ENCODE measurements at places on chromosomes 1 and 21.

DNA sequence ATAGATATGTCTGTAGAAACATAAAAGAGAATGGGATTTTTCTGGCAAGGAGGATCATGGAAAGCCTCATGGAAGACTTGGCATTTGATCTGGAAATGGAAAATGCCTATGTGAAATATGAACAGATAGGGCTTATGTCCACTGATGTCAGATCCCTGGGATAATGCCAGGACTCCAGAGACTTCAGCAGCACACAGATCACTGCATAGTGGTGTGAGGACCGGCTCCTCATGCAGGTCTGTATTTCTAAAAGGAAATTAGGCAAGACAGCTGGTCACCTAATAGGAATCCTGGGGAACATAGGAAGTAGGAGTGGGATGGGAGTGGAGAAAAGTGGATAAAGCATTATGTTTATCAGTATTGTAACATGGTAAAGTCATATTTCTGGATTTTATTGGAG, 56.8 kb upstream of the IPO9 start:
- no peak for DNase-seq

DNA sequence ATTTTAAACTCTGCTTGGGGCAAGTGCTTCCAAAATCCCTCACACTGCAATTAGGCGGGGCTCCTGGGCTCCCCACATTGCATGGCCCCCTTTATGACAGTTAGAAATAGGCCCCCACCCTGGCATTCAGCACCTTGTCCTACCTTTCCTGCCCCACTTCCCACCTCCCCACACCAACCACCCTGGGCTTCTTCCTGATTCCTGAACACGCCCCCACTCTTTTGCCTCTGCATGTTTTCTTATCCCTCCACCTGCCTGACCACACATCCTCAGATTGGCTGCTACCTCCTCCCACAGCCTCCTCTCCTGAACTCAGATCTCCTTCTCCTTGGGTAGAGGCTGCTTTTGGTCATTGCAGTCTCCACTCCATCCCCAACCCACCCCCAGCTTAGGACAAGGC, 1.5 kb downstream of the MOB3C start:
- no peak for DNase-seq

- peak; percentile 80 for DNase-seq
Measured at GRCh38 chr1:180213401-180214170, 16.5 kb upstream of the LHX4 start.

GRCh38 chr1:147252540-147252939, 10.1 kb downstream of the CHD1L start:
- DNase-seq = no peak

DNA sequence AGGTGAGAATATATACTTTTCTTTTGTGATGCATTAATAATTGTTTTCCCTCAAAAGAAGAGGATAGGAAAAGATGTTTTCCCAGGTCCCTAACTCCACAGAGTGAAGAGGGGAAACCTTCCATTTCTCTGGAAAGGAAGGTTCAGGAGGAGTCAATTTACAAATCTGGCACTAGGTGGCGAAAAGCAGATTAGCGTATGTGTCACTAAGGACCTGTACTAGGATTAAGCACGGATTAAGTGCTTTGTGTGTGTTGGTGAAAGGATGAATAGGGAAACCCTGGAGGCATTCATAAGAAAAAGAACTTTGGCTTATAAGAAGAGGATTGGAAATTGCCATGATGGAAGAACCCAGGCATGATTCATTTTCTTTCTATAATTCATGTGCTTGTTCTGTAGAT, 410.1 kb upstream of the PLXNA2 start:
- DNase-seq = peak; percentile 5

DNA sequence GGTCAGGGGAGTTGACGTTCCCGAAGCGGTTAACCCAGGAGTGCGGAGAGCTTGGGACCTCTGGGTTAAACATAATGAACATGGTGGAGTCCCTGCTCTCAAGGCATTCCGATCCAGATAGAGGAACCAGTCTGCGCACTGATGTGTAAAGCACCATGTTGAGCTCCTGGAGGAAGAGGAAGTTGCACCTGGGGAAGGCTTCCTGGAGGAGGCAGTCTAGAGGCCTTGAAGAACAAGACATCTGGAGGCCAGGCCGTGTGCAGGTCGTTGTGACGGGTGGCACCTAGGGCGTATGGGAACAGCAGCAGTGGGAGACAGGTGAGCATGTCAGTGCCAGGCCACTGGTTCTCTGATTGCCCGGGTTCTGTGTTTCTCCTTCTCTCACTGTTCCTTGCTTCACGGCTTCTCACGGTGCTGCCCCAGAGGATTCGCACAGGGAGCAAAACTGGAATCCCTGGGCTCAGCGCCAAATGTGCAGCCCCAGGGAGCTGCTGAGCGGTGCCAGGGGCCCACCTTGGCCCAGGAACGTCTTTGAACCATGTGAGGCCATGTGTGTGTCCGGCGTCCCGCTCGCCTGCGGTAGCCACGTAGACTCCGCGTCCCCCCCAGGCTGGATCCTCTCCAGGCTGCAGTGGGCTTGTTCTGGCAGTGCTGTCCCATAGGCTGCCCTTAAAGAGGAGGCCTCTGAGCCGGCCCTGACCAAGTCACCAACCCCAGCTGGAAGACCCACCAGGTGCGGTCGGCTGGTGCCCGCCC, 122.9 kb upstream of the GALNT2 start:
- no peak for DNase-seq

DNA sequence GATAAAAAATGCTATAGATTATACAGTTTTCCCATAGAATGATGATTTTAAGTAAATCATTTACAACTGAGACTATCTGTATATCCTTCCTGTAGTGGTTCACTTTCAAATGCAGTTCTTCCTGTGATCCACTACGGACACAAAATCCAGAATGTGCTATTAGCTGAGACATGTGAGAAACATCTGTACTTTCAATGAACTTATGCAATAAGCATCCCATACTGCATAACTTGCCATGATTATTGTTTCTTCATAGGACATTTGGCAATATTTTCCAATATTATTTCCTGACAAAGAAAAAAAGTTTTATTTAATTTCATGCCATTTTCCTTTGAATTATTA, 83.5 kb upstream of the PRDX6 start:
- no peak for DNase-seq

- DNase-seq = peak; percentile 71
Measured at GRCh38 chr21:32411350-32412161, 950 bp upstream of the EVA1C start.

GRCh38 chr21:37257511-37257966, 9.6 kb downstream of the VPS26C start:
- peak; percentile 51 for DNase-seq

GRCh38 chr21:19557046-19557445, 1153.5 kb upstream of the TMPRSS15 start:
- no peak for DNase-seq

DNA sequence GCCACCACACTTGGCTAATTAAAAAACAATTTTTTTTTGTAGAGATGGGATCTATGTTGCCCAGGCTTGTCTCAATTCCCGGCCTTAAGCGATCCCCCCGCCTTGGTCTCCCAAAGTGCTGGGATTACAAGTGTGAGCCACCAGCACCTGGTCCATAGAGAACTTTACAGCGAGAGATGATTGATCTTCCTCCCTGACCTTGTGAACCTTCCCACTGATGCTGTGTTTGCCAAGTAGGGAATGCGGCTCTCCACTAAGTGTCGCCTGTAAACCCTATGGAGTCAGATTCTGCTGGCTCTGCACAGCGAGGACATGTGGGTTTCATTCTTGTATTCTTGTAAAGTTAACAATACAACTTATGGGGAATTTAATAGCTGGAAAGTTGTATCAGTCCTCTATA, 81.3 kb upstream of the LYST start:
- DNase-seq = no peak

DNA sequence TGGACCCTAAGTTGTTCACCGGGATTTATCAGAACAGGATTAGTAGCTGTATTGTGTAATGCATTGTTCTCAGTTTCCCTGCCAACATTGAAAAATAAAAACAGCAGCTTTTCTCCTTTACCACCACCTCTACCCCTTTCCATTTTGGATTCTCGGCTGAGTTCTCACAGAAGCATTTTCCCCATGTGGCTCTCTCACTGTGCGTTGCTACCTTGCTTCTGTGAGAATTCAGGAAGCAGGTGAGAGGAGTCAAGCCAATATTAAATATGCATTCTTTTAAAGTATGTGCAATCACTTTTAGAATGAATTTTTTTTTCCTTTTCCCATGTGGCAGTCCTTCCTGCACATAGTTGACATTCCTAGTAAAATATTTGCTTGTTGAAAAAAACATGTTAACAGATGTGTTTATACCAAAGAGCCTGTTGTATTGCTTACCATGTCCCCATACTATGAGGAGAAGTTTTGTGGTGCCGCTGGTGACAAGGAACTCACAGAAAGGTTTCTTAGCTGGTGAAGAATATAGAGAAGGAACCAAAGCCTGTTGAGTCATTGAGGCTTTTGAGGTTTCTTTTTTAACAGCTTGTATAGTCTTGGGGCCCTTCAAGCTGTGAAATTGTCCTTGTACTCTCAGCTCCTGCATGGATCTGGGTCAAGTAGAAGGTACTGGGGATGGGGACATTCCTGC, 3.9 kb upstream of the OLFML3 start:
- DNase-seq = peak; percentile 27

DNA sequence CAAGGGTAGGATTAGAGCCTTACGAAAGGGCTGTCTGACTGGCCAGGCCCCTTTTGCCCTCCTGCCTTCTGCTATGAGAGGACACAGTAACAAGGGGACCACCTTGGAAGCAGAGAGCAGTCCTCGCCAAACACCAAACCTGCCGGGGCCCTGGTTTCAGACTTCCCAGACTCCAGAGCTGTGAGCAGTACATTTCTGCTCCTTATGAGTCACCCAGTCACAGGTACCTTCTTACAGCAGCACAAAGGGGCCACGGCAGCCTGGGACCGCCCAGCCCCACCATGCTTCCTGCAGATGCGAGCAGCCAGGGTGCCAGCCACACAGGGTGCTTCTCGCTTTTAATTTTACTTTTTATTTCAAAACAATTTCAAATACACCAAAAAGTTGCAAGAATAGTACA, 17.2 kb upstream of the POFUT2 start:
- no peak for DNase-seq

DNA sequence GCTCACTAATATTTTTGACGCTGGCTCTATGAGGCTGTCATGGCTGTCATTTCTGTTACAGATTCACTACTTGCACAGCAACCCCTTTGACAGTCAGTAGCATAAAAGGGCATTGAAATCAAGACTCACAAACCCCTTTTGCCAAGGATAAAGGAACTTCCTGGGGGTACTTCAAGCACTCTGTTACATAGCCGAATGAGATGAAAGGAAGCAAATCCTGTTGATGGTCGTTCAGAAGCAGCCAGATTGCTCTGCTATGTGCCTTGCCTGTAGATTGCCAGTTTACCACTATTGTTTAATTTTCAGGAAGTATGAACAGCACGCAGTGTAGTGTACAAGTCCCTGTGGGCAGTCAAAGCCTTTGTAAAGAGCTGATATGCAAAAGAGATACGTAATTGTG, 296.2 kb downstream of the LRRIQ3 start:
- DNase-seq = no peak

GRCh38 chr1:46301808-46302640, 1.4 kb downstream of the LRRC41 start:
- peak; percentile 67 for DNase-seq

GRCh38 chr1:92587445-92587844, 100.7 kb upstream of the GFI1 start:
- peak; percentile 66 for DNase-seq

GRCh38 chr1:58067082-58067481, 479.4 kb downstream of the OMA1 start:
- no peak for DNase-seq

DNA sequence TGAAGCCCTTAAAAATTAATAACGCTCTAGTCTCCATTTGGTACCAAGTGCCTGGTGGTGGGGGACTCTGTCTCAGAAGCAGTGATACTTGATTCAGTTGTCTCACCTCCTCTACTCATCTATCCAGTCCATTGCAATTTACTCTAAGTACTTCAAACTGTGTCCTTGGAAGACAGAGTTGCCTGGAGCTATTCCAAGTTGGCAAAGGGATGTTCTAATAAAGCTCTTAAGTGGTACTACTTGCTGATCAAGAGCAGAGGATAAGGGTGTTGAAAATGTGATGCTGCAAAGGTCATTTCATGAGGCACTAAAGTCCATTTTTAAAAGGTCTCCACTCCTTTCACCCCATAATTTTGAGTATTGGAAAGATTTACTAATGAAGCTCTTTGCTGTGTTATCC, 142.2 kb downstream of the NFIA start:
- DNase-seq = no peak

- DNase-seq = no peak
Measured at GRCh38 chr1:39754026-39754570, 15.4 kb downstream of the PPIE start.

- no peak for DNase-seq
Measured at GRCh38 chr1:86324130-86324822, 71.8 kb downstream of the ODF2L start.

DNA sequence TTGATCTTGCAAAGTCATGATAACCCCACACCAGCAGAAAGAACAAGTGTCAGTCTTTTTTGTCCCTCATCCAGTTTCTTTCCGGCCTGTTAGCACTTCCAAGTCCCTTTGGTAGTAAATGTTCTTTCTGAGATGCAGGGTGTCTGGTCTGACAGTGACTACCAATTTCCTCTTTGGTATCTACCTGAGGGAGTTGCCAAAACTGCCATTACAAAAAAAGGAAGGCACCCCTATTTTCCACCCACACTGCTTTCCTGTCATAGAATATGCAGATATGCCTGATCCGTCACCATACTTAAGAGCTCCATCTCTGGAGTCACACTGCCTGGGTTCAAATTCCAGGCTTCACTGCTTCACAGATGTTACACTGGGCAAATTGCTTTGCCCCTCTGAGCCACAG, 72.4 kb downstream of the ZNF281 start:
- peak; percentile 15 for DNase-seq

DNA sequence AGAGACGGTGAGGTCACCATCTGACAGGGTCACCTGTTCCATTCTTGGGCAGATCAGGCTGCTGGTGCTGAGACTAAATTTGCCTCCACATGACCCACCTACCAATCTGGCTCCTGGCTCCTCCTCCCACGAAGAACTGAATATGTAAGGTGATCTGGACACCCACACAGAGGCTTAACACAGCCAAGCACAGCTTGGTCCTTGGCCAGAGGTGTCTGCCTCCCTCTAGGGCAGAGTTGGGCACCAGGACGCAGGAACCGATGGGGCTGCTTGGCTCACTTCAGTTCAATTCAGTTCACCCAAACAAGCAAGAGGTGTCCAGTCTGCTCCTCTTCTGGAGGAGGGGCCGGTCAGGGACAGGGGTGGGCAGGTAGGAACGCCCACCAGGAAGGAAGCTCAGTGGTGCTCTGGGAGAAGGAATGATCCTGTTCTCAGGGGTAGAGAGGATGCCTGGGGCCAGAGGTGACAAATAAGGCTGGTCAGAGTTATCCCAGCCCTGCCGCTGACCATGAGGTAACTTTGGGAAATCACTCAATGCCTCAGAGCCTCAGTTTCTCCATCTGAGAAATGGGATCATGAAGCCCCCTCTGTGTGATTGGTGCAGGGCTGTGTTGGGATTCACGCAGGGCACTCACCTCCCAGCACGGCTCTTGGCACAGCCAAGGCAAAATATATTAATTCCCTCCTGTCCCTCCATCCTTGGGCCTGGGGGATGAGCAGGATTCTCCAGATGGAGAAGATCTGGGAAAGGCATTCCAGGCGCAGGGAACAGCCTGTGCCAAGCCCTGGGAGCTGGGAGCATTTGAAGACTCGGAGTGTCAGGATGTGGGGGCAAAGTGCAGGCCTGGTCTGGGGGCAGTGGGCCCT, 284.5 kb downstream of the PTPRU start:
- DNase-seq = no peak

- no peak for DNase-seq
Measured at GRCh38 chr1:69406244-69406643, 161.5 kb upstream of the LRRC7 start.
